Fibroblast of lung (primary cell): ENCODE measurements at places on chromosomes 6 and 20. TPM values are rescaled to one million over a fixed set of nuclear protein-coding genes. Genes with fewer than 3 reads are reported as not detected.

KCNG1 gene
- polyA plus RNA-seq = 0.73 and 1.8 TPM in 2 replicates

COX7A2 gene
- polyA plus RNA-seq = 155 and 159 TPM in 2 replicates

RALGAPB gene
- 15.6 and 19.5 TPM in 2 replicates for polyA plus RNA-seq

HLA-DMB gene
- polyA plus RNA-seq = 0.28 TPM in 2 replicates

RNF39 gene
- polyA plus RNA-seq = not detected in 2 replicates

TMC2 gene
- not detected in 2 replicates for polyA plus RNA-seq

RFX6 gene
- polyA plus RNA-seq = not detected in 2 replicates

LIN28B gene
- polyA plus RNA-seq = not detected in 2 replicates

MRPL18 gene
- polyA plus RNA-seq = 87.1 and 101 TPM in 2 replicates

DNA sequence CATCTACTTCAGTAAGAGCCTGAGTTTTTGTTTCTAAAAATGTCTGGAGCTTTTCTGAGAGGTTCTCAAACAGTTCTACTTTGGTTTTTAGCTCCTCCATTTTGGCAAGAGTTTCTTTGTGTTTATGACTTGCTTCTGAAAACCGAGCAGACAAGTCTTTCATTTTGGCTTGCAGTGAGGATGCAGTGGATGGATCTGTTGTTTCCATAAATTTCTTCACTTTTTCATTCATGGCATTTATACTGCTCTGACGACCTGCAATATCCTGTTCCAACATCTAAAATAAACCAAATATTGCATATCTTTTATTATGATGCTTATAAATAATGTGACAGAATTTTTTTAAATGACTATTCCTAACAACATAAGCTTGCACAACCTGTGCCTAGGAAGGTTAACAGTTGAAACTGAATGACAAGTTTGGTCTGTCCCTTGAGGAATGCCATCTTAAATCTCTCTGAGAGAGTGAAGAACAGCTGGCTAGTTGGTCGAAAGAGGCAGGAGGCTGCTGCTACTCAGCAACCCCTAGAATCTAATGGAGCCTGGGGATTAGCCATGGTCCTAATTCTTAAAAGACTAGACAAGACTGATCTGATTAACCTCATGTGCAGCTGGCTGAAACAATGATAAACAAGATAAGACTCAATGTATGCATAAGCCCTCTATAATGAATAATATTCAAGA is 69.8 kb downstream of the DST start:
- no peak overlapping the region for H3K4me3 ChIP-seq
- no peak overlapping the region for H3K27ac ChIP-seq
- peaks cover 7% of the 10 kb centered on the region for H3K36me3 ChIP-seq
- peak; percentile 38 for DNase-seq
- no peaks in the 10 kb centered on the region for H3K27me3 ChIP-seq

DNA sequence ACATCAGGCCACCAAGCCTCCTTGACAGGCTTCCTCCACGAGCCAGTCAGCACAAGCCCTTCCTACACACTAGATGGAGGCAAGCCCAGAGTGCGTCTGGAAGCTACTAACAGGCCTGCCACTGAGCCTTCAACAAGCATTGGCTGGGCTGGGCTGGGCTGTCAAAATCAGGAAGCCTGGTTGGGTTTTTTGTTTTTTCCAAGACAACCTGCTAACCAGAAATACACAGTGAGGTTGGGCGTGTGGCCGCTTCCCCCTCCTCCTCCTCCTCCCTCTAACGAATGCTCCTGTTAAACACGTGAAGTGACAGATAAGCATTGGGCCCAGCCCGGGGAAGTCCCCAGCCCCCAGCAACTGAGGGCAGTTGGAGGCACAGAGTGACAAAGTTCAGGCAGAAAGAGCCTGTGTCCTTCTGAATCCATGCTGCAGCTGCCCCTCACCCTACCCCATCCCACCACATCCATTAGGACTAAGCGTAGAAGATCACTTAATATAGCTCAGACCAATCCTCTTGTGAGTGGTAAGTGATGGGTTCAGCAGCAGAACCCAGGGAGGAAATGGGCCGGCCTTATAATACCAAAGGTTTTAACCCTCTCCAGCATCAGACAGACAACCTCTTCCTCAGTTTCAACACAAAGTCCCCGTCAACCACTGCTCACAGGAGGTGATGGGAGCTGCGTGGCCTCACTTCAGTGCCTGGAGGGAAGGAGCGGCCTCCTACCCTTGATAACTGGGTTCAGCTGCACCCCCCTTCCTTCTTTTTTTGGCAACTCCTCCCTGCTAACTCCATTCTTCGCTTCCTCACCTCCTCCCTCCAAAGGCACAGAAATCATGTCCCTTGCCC is 1.1 kb downstream of the NFATC2 start:
- DNase-seq = peak; percentile 43
- H3K36me3 ChIP-seq = no peaks in the 10 kb centered on the region
- no peak overlapping the region for H3K27ac ChIP-seq
- H3K4me1 ChIP-seq = no peaks in the 10 kb centered on the region
- H3K4me3 ChIP-seq = no peak overlapping the region
- peaks cover 10% of the 10 kb centered on the region for H3K27me3 ChIP-seq

DNA sequence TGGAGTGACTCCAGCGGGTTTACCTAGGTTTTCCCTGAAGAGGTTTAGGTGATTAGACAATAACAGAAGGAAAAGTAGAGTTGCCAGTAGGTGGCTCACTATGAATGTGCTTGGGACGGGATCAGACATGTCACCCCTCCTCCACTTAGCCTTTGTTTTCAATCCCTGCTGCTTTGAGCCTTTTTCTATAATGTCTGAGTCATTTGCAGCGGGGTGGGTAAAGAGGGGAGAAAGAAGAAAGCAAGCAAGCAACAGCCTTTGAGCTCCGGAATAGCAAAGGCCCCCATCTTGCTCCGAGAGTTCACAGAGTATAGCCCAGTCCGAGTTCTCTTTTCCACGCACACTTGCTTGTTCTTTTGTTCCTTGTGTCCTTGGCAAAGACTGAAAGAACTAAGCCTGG is 129.1 kb downstream of the PACRG start:
- no peaks in the 10 kb centered on the region for H3K27me3 ChIP-seq
- no peak overlapping the region for H3K4me3 ChIP-seq
- H3K4me1 ChIP-seq = no peaks in the 10 kb centered on the region
- H3K36me3 ChIP-seq = no peaks in the 10 kb centered on the region

DNA sequence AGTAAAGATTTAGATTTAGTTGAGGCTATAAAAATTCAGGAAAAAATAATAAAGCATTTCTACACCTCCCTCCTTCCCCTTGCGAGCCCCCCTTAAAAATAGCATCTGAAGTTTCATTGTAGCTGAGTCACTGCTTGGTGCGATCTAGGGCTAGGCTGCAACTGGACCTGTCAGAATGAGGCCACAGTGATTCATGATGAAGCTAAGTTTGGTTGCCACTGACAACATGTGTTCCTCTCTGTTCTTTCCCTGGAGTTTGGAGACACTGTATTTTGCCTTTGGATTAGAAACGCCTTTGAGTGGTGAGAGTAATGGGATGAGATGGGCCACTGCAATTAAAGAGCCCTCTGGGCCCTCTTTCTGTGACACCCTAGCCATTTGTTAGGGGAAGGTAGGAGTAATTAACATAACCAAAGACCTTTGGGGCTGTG is 334.1 kb downstream of the NRN1 start:
- peak overlapping the region; percentile 72 for H3K27ac ChIP-seq
- peak; percentile 91 for DNase-seq
- H3K36me3 ChIP-seq = no peaks in the 10 kb centered on the region
- no peaks in the 10 kb centered on the region for H3K27me3 ChIP-seq

- H3K36me3 ChIP-seq = no peaks in the 10 kb centered on the region
- no peak overlapping the region for H3K27ac ChIP-seq
- peak; percentile 9 for DNase-seq
- H3K4me3 ChIP-seq = no peak overlapping the region
Observed at GRCh38 chr6:5782783-5783547, 223.8 kb downstream of the NRN1 start.

DNA sequence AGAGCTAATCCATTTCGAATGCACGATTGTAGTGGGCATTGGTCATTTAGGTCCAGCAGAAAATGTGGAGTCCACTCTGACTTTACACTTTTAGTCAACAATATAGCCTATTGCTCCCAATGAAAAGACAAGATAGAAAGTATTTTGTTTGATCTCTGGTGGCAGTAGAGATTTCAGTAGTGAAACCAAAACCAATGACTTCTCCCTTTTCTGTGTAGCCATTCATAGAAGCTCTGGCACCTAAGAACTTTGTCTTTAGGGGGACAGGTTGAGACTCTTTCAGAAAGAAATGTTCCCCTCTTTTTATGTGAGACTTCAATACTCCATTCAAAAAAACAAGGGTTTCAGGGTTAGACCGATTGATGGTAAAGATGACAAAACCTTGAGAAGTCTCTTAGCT is 510.8 kb upstream of the POU3F2 start:
- DNase-seq = no peak
- H3K4me1 ChIP-seq = no peaks in the 10 kb centered on the region
- H3K27ac ChIP-seq = no peak overlapping the region
- no peaks in the 10 kb centered on the region for H3K27me3 ChIP-seq

- H3K27me3 ChIP-seq = no peaks in the 10 kb centered on the region
- no peaks in the 10 kb centered on the region for H3K36me3 ChIP-seq
- peaks cover 6% of the 10 kb centered on the region for H3K4me1 ChIP-seq
- DNase-seq = no peak
- H3K4me3 ChIP-seq = no peak overlapping the region
Observed at GRCh38 chr6:11688425-11688709, 90.2 kb downstream of the ADTRP start.

- no peak overlapping the region for H3K27ac ChIP-seq
- no peaks in the 10 kb centered on the region for H3K36me3 ChIP-seq
- no peak for DNase-seq
- no peaks in the 10 kb centered on the region for H3K27me3 ChIP-seq
Observed at GRCh38 chr6:84329077-84329476, 101.6 kb upstream of the CEP162 start.

GRCh38 chr6:6452002-6452401 is 131.5 kb upstream of the F13A1 start:
- no peaks in the 10 kb centered on the region for H3K27me3 ChIP-seq
- no peak overlapping the region for H3K4me3 ChIP-seq
- H3K4me1 ChIP-seq = no peaks in the 10 kb centered on the region
- DNase-seq = no peak
- no peak overlapping the region for H3K27ac ChIP-seq

- H3K4me1 ChIP-seq = peaks cover 10% of the 10 kb centered on the region
- DNase-seq = peak; percentile 20
- no peak overlapping the region for H3K4me3 ChIP-seq
- H3K27ac ChIP-seq = peak overlapping the region; percentile 75
- H3K27me3 ChIP-seq = no peaks in the 10 kb centered on the region
Observed at GRCh38 chr6:169172946-169173345, 80.7 kb downstream of the THBS2 start.

GRCh38 chr6:27136978-27137814 is 110.3 kb upstream of the PRSS16 start:
- no peaks in the 10 kb centered on the region for H3K36me3 ChIP-seq
- no peak overlapping the region for H3K27ac ChIP-seq
- no peaks in the 10 kb centered on the region for H3K27me3 ChIP-seq
- no peak overlapping the region for H3K4me3 ChIP-seq
- no peaks in the 10 kb centered on the region for H3K4me1 ChIP-seq
- no peak for DNase-seq

DNA sequence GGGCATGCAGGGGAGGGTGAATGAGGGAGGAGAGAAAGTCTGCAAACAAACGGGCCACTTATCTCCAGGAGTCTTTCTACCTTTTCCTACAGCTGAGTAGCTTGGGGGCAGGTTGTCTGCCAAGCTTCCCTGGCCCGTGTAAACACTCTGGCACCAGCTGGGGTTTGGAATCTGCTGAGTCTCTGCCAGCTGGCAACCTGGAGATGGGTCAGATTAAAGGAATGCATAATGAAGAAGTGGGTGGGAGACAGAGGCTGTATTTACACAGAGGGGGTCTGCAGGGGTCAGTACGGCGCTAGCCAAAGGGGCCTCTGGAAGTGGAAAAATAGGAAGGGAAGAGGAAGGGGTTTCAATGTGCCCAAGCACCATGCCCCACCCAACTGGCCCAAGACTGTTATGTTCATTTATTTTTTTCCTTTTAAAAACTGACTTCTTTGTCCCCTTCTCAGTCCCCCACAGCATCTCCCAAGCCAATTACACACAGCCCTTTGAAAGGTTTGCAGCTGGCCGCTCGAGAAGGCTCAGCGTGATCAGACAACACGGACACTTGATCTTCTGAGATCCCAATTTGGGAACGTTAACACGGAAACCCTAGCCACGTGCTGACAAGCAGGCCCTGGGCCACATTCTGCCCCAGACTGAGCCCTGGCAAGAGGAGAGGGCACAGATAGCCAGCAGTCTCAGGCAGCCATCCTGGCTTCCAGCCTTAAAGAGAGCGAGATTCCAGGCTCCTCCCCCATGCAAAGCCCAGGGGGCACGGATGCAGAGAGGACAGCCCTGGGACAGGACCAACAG is 25.2 kb downstream of the TRAM2 start:
- no peaks in the 10 kb centered on the region for H3K36me3 ChIP-seq
- DNase-seq = peak; percentile 94
- no peak overlapping the region for H3K4me3 ChIP-seq
- no peaks in the 10 kb centered on the region for H3K27me3 ChIP-seq

DNA sequence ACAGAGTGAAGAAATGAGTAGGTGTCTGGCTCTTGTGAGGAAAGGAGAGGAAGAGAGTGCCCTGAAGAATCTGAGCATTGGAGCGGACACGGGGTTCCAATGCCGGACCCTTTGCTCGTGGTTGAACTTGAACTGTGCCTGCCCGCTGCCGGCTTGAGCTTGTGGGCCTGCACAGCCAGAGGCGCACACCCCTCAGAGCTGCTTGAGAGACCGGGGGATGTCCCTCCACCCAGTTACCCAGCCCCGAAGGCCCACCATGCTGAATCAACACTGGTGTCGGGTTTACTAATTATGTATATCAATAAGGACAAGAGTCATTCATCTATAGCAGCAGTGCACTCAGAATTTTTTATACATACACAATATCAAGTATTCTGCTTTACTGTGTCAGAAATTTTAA is 218.3 kb upstream of the CST7 start:
- H3K27me3 ChIP-seq = peaks cover 3% of the 10 kb centered on the region
- no peak overlapping the region for H3K27ac ChIP-seq
- H3K36me3 ChIP-seq = no peaks in the 10 kb centered on the region
- no peak overlapping the region for H3K4me3 ChIP-seq
- no peak for DNase-seq

DNA sequence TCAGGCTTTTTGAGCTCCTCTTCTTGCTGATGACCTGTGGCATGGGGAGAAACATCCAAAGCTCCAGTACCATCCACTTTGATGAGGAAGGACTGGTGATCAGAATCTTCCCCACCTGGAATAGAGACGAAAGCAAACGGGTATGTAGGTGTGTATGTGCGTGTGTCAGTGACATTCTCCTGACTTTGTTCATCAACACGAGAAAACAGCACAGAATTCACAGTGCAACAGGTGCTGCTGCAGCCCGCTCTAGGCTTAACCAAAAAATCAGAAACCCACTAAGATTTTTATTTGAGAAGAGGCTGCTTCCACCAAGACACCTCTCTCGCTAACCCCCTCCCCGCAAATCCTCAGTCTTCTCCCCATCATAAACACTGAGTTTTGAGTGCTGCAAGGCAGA is 8.1 kb downstream of the BNIP5 start:
- no peaks in the 10 kb centered on the region for H3K4me1 ChIP-seq
- H3K27me3 ChIP-seq = peaks cover 42% of the 10 kb centered on the region

DNA sequence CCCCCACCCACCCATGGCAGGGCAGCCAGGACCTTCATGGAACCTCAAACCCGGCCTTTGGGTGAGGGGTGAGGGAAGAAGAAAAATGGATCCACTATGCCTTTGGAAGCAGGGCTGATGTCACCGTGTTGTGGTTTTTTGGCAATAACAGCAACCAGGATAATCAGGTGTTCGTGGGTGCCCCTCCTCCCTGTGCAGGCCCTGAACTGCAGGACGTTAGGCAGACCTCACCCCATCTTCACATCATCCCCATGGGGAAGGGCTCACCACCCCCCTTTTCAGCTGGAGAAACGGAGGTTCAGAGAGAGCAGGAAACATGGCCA is 3.6 kb downstream of the GABRR2 start:
- H3K27ac ChIP-seq = no peak overlapping the region
- peaks cover 3% of the 10 kb centered on the region for H3K27me3 ChIP-seq
- DNase-seq = no peak
- no peaks in the 10 kb centered on the region for H3K36me3 ChIP-seq
- no peak overlapping the region for H3K4me3 ChIP-seq
- H3K4me1 ChIP-seq = peaks cover 10% of the 10 kb centered on the region
